Foreskin keratinocyte (primary cell): ENCODE measurements at places on chromosomes 3 and 15.

- no peak for DNase-seq
Observed at GRCh38 chr3:98551236-98551635, 19.5 kb downstream of the GPR15 start.

DNA sequence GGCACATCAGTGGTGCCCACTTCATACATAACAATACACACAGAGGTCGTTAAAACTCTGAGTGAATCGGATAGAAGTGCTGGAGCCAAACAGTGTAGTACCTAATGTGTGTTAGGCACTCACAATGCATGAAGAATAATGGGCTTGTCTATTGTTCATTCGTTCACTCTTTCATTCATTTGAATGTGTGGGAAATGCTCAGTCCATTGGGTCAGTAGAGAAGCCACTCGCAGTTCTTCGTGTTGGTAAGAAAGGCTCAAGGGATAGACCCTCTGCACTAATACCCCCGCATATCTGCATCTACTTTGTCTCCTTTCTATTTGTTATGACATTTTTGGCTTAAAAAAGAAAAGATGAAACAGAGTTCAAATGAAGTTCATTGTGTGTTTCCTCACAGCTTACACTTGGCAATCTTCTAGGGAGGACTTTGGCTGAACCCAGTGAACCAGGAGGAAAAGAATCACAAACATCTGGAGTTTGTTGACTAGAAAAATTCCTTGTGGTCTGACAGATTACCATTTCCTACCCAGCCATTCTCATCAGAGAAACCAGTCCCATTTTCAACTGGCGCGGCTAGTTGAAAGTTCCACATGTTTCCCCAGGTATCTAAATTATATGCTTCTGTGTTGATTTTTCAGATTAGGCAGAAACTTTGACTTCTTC is 32.8 kb upstream of the MFSD1 start:
- peak; percentile 60 for DNase-seq

DNA sequence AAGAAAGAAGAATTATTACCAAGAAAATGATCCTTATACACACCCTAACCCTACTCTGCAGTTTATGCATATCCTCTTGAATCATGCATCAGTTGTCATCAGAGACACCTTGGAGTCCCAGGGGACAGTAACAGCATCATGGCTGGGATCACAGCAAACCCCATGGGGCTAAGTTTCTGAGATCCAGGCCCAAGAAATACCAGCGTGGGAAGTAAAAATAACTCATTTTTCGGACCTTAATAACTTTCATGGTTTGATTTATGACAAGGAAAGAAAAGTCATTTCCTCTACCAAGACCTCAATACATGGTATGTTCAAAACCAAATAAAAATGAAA is 38.8 kb upstream of the B3GNT5 start:
- DNase-seq = no peak

DNA sequence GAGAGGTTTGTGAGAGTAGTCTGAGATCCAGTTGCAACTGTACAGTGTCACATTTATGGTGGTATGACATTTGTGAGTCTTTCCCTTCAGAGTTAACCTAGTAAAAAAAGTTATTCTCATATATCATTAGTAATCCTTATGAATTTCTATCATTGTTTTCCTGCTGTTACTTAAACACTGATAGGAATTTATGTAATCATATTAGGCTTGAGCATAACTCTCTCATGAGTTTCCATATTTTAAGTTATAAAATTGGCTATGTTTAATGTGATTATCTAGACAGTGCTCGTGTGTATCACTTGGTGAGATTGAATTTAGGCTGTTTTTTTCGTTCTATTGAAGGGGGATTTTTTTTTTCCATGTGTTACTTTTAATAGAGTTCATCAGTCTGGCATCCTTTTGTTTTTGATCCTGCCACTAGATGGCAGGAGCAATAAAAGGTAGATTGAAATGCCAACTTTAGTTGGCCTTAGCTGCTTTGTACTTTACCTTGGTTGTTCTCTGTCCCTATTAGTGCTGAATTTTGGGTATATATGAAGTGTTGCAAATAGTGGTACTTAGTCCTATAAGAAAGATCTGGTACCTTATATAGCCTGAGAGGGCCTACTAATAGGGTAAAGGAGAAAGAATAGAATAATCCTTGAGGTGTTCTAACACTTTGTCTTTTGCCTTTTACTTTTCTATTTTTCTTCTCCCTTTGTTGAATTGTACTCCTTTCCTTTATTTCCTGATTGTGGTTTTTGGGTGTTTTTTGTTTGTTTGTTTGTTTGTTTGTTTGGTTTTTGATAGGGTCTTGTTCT is 17.9 kb downstream of the STT3B start:
- DNase-seq = no peak
